Suprapubic skin (tissue), 4 donors: ENCODE measurements at places on chromosomes 6 and 20. TPM values are rescaled to one million over a fixed set of nuclear protein-coding genes. Genes with fewer than 3 reads are reported as not detected.

- no peak overlapping the region for H3K4me3 ChIP-seq
- H3K4me1 ChIP-seq = no peaks in the 10 kb centered on the region
- H3K27me3 ChIP-seq = no peaks in the 10 kb centered on the region
- no peak overlapping the region for H3K27ac ChIP-seq
- no peaks in the 10 kb centered on the region for H3K36me3 ChIP-seq
Measured at GRCh38 chr6:155708100-155708499, 252.5 kb upstream of the NOX3 start.

Gene RAET1L
- total RNA-seq = 5.9 TPM

DNA sequence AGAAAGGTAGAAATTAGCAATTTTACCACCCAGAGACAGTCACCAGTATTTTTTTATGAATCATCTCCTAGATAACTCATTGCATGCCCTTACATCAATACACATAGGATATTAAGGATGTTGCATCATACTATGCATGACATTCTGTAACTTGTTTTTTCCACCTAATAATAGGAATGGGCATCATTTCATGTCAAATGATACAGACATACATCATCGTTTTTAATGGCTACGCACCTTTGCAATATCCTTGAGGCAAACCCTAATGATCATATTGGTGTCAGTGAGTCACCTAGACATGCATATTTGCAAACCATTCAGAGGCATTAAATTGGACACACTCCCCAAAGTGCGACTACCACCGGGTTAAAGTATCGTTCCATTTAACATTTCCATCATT is 309.7 kb upstream of the AGPAT4 start:
- H3K4me3 ChIP-seq = no peak overlapping the region
- H3K4me1 ChIP-seq = no peaks in the 10 kb centered on the region
- no peak overlapping the region for H3K27ac ChIP-seq
- DNase-seq = no peak
- H3K36me3 ChIP-seq = no peaks in the 10 kb centered on the region
- no peaks in the 10 kb centered on the region for H3K27me3 ChIP-seq

GRCh38 chr6:50264995-50265571 is 215.4 kb upstream of the DEFB112 start:
- no peaks in the 10 kb centered on the region for H3K4me1 ChIP-seq
- no peak for DNase-seq

Gene NOX3
- total RNA-seq = not detected

Gene OSER1
- total RNA-seq = 51.6 TPM

GRCh38 chr6:125294036-125294435 is 7.7 kb downstream of the HDDC2 start:
- H3K27ac ChIP-seq = no peak overlapping the region
- peaks cover 25% of the 10 kb centered on the region for H3K4me1 ChIP-seq
- peaks cover 45% of the 10 kb centered on the region for H3K36me3 ChIP-seq
- no peak overlapping the region for H3K4me3 ChIP-seq
- H3K27me3 ChIP-seq = no peaks in the 10 kb centered on the region

- no peak for DNase-seq
- peak overlapping the region; percentile 27 for H3K4me3 ChIP-seq
- no peak overlapping the region for H3K27ac ChIP-seq
- peaks cover 5% of the 10 kb centered on the region for H3K4me1 ChIP-seq
Measured at GRCh38 chr6:73180763-73181619, 44.3 kb downstream of the KHDC1L start.

Gene RBM24
- total RNA-seq = 0.47 TPM

- H3K4me3 ChIP-seq = no peak overlapping the region
- no peaks in the 10 kb centered on the region for H3K27me3 ChIP-seq
- H3K36me3 ChIP-seq = peaks cover 54% of the 10 kb centered on the region
- H3K27ac ChIP-seq = no peak overlapping the region
- H3K4me1 ChIP-seq = no peaks in the 10 kb centered on the region
Measured at GRCh38 chr20:58360936-58361335, 28.1 kb upstream of the VAPB start.

Gene ULBP1
- total RNA-seq = not detected

DNA sequence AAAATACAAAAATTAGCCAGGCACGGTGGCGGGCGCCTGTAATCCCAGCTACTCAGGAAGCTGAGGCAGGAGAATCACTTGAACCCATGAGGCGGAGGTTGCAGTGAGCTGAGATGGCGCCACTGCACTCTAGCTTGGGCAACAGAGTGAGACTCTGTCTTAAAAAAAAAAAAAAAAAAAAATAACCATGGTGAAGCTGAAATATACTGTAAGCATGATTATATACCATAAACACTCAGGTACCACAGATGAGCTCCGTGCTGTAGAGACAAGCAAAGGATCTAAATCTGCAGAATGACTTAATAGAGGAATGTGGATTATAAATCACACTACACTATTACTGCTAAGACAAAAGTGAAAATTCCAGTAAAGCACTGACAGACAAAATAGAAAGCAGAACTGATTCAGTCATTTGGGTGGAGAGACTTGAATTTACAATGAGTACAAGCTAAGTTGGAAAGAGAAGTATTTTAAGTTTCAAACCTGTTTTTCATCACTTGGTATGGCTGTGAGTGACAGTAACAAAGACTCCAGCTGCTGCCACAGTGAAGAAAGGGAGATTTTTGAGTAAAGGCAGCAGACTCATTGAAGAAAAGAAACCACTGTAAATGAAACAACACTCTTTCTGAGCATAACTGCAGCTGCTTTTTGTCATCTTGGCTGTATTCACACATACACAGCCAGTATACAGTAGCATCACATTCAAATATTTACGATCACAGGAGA is 322.1 kb downstream of the RNGTT start:
- H3K36me3 ChIP-seq = no peaks in the 10 kb centered on the region
- no peaks in the 10 kb centered on the region for H3K27me3 ChIP-seq
- no peak overlapping the region for H3K4me3 ChIP-seq
- peaks cover 5% of the 10 kb centered on the region for H3K4me1 ChIP-seq
- H3K27ac ChIP-seq = no peak overlapping the region
- no peak for DNase-seq

DNA sequence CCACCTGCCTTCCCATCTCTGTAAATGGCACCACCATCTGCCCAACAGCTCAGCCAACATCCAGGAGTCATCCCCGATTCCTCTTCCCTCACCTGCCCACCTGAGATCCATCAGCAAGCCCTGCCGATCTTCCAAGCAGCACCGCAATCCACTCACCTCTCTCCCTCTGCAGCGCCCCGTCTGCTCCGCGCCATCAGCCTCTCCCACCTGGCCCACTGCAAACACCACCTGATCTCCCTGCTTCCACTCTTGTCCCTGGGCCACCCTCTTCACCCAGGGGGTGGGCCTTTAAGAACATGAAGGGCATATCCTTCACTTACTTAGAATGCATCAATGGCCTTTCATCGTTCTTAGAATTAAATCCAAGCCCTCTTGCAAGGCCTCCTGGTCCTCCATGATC is 457.3 kb upstream of the SULF2 start:
- H3K36me3 ChIP-seq = no peaks in the 10 kb centered on the region
- H3K27me3 ChIP-seq = peaks cover 4% of the 10 kb centered on the region
- H3K27ac ChIP-seq = no peak overlapping the region
- no peaks in the 10 kb centered on the region for H3K4me1 ChIP-seq
- H3K4me3 ChIP-seq = no peak overlapping the region

Gene SLC13A3
- 6.2 TPM for total RNA-seq

DNA sequence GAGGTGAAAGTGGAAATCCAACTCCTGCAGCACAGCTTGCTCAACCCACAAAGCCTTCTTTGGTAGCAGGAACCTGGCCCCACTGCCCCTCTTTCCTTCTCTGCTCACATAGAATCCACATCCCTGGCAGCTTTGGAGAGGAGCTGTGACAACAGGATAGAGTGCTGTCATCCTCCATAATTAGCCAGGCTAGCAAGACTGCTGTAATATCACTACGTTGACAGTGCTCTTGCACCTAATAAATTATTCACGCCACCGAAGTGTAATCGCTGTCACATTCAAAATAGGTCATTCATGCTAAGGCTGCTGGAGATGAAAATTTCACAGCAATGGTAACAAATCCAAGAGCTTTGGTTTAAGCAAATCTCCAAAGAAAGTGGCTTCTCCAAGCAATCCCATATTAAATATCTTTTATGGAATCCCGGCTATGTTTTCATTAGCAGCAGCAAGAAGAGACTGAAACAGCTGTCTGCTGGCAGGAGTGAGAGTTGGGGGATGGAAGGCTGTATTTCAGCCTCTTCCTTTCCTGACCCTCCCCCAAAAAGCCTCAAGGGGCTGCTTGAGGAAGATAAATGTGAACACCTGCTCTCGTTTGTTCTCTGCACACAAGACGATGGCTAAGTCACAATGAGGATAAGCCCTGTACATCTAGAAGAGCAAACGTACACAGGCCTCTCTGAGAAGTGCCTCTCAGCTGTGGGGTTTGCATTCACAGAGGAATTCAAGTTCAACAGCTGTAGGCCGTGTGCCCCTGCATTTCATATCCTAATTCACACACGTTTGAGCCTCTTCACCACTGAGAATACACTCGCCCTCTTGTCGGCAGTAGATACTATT is 16.5 kb downstream of the RIPOR2 start:
- H3K4me3 ChIP-seq = no peak overlapping the region
- H3K36me3 ChIP-seq = no peaks in the 10 kb centered on the region
- no peak for DNase-seq
- no peaks in the 10 kb centered on the region for H3K4me1 ChIP-seq
- no peak overlapping the region for H3K27ac ChIP-seq

DNA sequence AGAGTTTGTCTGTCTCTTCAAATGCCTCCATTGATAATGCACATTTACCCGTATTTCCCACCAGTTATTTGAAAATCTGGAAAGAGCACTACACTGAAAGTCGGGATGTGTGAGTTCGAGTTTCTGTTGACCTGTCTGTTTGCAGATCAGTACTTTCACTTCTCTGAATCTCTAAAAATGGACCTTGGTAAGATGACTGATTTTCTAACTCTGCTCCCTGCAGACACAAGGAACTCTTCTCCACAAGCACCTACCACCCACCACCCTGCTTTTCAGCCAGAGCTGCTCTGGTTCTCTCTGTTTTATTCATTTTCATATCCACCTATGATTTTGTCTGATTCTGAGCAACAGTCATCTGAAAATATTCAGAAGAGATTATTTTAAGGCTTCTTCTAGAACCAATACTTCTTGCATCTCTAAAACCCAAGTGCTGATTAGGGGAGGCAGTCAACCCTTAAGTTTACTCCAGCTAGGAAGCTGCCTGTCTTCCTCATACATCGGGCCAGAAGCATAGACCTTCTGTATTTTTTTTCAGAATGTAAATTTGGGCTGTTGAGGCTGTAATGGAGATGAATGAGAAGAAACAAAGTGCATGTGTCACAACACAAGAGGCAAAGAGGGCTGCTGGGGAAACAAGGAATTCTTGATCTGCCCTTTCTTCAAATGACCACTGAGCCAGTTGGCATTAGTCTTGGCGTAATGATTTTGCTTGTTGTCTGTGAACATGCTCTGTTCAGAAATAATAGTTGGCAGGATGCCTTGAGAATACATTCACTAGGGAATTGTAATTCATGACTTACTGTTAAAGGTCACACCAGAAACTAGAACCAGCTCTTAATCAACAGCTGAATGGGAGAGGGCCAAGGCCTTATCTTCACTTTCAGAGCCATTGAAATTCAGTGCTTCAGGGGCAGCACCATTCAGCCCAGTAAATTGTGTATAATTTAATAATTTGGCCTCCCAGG is 85.4 kb upstream of the MYLIP start:
- H3K4me3 ChIP-seq = no peak overlapping the region
- peaks cover 23% of the 10 kb centered on the region for H3K4me1 ChIP-seq
- DNase-seq = no peak
- H3K36me3 ChIP-seq = no peaks in the 10 kb centered on the region
- H3K27me3 ChIP-seq = no peaks in the 10 kb centered on the region

Gene MEI4
- 0.48 TPM for total RNA-seq

GRCh38 chr6:15148356-15148946 is 97.4 kb upstream of the JARID2 start:
- no peaks in the 10 kb centered on the region for H3K36me3 ChIP-seq
- peaks cover 6% of the 10 kb centered on the region for H3K4me1 ChIP-seq
- DNase-seq = no peak
- H3K4me3 ChIP-seq = no peak overlapping the region
- no peak overlapping the region for H3K27ac ChIP-seq
- no peaks in the 10 kb centered on the region for H3K27me3 ChIP-seq

DNA sequence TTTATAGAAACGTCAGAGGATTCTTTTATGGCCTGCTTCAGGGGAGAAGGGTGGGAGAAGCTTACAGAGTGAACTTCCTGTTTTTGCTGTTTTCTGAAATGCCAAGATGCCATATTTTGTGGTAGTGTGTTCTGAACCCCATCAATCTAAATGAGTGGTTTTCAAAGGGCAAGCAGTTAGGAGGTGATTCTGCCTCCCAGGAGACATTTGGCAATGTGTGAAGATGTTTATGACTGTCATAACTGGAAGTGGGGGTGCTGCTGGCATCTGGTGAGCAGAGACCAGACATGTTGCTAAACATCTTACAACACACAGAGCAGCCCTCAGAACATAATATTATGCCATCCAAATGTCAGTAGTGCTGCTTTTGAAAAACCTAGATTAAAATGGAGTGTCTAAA is 6.0 kb upstream of the PRL start:
- H3K36me3 ChIP-seq = no peaks in the 10 kb centered on the region
- no peak for DNase-seq
- no peaks in the 10 kb centered on the region for H3K27me3 ChIP-seq
- no peaks in the 10 kb centered on the region for H3K4me1 ChIP-seq
- no peak overlapping the region for H3K27ac ChIP-seq

DNA sequence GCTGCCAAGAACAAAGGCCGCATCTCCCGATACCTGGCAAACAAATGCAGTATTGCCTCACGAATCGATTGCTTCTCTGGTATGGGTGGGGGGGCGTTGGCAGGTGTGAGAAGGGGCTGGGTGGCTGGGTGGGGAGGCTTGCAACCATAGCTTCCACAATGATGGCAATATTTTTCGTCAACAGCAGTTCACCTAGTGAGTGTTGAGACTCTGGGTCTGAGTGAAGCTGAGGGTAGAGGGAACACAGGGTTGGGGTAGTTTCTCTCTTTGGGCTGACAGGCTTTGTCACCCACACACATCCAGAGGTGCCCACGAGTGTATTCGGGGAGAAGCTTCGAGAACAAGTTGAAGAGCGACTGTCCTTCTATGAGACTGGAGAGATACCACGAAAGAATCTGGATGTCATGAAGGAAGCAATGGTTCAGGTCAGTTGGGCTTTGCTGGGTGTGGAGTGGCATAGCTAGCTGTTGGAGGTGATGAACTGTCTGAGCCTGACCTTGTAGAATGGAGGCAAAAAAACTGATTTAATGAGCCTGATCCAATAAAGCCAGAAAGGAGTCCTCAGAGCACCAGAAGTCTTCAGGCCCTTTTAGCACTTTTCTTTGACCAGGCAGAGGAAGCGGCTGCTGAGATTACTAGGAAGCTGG is 4.2 kb downstream of the NOP56 start:
- no peak for DNase-seq
- H3K4me3 ChIP-seq = no peak overlapping the region
- no peaks in the 10 kb centered on the region for H3K27me3 ChIP-seq
- peaks cover 75% of the 10 kb centered on the region for H3K36me3 ChIP-seq

- H3K27ac ChIP-seq = no peak overlapping the region
- no peaks in the 10 kb centered on the region for H3K36me3 ChIP-seq
- H3K4me3 ChIP-seq = no peak overlapping the region
Measured at GRCh38 chr6:183668-184067, 108.6 kb upstream of the DUSP22 start.

Gene CEP162
- 9.6 TPM for total RNA-seq

- H3K27ac ChIP-seq = no peak overlapping the region
- H3K27me3 ChIP-seq = no peaks in the 10 kb centered on the region
- H3K4me3 ChIP-seq = no peak overlapping the region
- peaks cover 30% of the 10 kb centered on the region for H3K36me3 ChIP-seq
Measured at GRCh38 chr20:36549942-36550789, 8.8 kb downstream of the MYL9 start.

Gene LPA
- not detected for total RNA-seq

GRCh38 chr6:20705741-20706140 is 171.5 kb downstream of the CDKAL1 start:
- no peaks in the 10 kb centered on the region for H3K36me3 ChIP-seq
- DNase-seq = no peak
- no peaks in the 10 kb centered on the region for H3K27me3 ChIP-seq
- H3K4me3 ChIP-seq = no peak overlapping the region
- H3K4me1 ChIP-seq = peaks cover 24% of the 10 kb centered on the region

Gene ZSCAN23
- total RNA-seq = not detected

Gene NELFCD
- 69.5 TPM for total RNA-seq
